ENCODE measurements at places on chromosomes 7 and 10. TPM values are rescaled to one million over a fixed set of nuclear protein-coding genes. Genes with fewer than 3 reads are reported as not detected.
A peak's percentile ranks its signal among the peaks of the same experiment; 100 is the strongest.

Gene ACHE
- not detected for total RNA-seq

Gene PAX2
- not detected for total RNA-seq

Gene PPP1R17
- not detected for total RNA-seq

Gene INA
- total RNA-seq, result 0.65 TPM

- ATAC-seq, result no peak
- H3K4me3 ChIP-seq, result no peak overlapping the region
- no peaks in the 10 kb centered on the region for H3K27me3 ChIP-seq
Observed at GRCh38 chr7:33677556-33677955, 227.8 kb upstream of the BMPER start.

DNA sequence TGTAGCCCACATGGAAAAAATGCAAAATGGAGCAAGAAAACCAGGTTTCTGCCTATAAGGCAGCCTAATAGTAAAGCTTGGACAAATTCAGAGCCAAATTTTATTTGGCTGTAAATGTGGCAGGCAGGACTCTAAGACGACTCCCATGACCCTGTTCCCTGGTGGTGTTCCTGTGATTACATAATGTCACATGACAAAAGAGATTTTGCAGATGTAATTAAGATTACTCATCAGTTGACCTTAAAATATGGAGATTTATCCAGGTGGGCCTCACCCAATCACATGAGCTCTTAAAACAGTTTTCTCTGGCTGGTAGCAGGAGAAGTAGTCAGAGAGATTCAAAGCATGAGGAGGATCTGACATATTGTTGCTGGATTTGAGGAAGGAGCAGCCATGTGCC, 303.1 kb upstream of the IMMP2L start:
- H3K36me3 ChIP-seq, result no peaks in the 10 kb centered on the region
- no peak overlapping the region for H3K4me3 ChIP-seq
- ATAC-seq, result no peak

DNA sequence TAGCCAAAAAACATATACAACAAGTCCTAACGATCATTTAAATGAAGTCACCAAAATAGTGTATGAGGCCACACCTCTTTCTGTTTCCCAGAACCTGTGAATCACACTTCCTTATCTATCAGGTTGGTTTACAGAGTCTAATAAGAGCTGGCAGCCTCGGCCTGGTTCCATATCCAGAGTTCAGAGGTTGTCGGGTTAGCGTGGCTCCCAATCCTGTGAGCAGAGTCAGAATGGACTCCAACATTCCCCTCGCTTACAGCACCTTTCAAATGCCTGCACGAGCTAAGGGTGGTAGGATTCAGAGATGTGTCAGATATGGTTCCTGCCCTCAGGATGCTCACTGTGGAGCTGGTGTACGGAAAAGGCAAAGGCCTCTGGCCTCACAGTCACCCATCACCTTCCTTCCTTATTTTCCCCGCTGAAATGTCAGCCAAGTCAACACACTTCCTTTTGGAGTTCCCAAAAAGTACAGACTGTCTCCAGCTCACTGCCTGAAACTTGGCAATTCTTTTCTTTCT, 6.0 kb downstream of the IL15RA start:
- peaks cover 62% of the 10 kb centered on the region for H3K36me3 ChIP-seq
- peak overlapping the region; percentile 96 for H3K4me3 ChIP-seq
- peaks cover 43% of the 10 kb centered on the region for H3K4me1 ChIP-seq
- H3K27ac ChIP-seq, result peak overlapping the region; percentile 94
- ATAC-seq, result peak; percentile 64

DNA sequence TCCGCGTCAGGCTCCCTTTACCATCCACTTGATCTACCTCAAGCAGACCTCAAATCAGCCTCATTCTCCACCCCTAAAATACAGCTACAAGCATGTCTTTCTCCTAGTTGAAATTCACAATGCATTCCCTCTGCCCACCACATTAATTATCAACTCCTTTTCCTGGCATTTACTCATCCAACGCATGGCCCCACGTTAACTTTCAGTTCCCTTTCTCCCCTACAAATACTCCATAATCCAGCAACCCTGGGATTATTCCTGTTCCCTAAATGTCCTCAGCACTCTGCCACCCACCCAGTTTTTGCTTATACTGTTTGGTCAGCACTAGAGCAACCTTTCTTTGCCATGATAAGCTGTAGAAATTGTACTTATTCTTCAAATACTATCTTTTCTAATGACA, 5.7 kb upstream of the VIM start:
- no peaks in the 10 kb centered on the region for H3K27me3 ChIP-seq
- H3K4me3 ChIP-seq, result no peak overlapping the region
- peaks cover 9% of the 10 kb centered on the region for H3K36me3 ChIP-seq

DNA sequence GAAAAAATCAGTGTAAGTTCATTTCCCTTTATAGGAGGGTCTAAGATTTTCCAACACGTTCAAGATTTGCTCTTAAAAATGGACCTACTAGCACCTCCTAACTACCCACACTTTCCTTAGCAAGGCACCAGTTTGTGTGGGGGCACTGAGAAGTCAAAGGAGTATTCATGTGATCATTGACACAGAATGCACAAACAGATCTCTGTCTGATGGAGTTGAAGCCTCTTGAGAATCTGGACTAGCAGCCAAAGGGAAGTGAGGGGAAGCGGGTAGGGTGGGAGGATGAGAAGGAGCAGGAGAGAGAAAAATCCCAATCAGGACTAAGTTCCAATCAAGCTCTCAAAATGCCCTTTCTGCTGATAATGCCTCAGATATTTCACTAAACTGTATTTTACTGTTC, 4.1 kb downstream of the MMS19 start:
- H3K27me3 ChIP-seq, result no peaks in the 10 kb centered on the region
- H3K4me3 ChIP-seq, result peak overlapping the region; percentile 93
- peaks cover 16% of the 10 kb centered on the region for H3K4me1 ChIP-seq
- H3K36me3 ChIP-seq, result peaks cover 67% of the 10 kb centered on the region
- no peak overlapping the region for H3K27ac ChIP-seq
